Ovary (tissue), 10 donors: ENCODE measurements at places on chromosomes 3 and 15.

- H3K4me1 ChIP-seq = no peaks in the 10 kb centered on the region
- H3K36me3 ChIP-seq = no peaks in the 10 kb centered on the region
- no peaks in the 10 kb centered on the region for H3K27me3 ChIP-seq
- no peak overlapping the region for H3K27ac ChIP-seq
These were observed 41.4 kb upstream of the EIF1B start for GRCh38 chr3:40267937-40268724.

- H3K36me3 ChIP-seq = no peaks in the 10 kb centered on the region
- DNase-seq = no peak
- no peak overlapping the region for H3K27ac ChIP-seq
- H3K4me1 ChIP-seq = no peaks in the 10 kb centered on the region
These were observed 221.1 kb downstream of the LRTM1 start for GRCh38 chr3:54706738-54707137.

- H3K4me1 ChIP-seq = peaks cover 2% of the 10 kb centered on the region
- H3K4me3 ChIP-seq = no peak overlapping the region
- peak; percentile 59 for DNase-seq
- H3K27me3 ChIP-seq = no peaks in the 10 kb centered on the region
- H3K27ac ChIP-seq = peak overlapping the region; percentile 17
These were observed 19.7 kb downstream of the SSR3 start for GRCh38 chr3:156535162-156535627.

- no peak overlapping the region for H3K4me3 ChIP-seq
- no peaks in the 10 kb centered on the region for H3K27me3 ChIP-seq
- H3K36me3 ChIP-seq = no peaks in the 10 kb centered on the region
- no peak overlapping the region for H3K27ac ChIP-seq
These were observed 108.4 kb upstream of the SPATA16 start for GRCh38 chr3:173249457-173249856.

DNA sequence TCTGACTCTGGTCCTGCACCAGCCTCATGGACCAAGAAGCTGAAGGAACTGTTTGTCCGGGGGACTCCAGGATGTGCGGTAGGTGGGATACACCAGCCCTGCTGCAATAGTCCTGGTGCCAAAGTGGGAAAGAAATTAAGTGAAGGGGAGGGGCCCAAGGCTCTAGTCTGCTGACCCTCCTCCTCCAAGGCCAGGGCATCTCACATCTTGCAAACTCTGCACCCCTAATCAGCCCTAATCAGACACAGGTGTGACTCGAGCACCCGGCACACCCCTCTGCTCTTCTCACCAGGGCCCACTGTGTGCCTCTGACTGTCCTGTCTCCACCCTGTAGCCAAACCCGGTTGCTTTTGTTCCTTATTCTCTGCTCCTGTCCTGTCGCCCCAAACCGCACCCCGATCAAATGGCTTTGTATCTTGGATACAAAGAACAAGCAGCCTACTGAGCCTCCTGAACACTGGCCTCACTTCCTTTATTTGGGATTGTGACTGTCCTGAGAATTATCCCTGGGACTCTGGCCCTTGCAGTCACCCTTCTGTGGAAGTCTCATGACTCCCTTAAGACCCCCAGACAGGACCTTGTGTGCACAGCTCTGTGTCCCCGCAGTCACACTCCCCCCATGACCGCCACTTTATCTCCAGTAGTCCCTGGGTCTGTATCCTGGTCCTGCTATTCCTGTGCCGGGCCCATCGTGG, 26.7 kb upstream of the SLC41A3 start:
- no peak overlapping the region for H3K27ac ChIP-seq
- H3K4me3 ChIP-seq = no peak overlapping the region
- no peak for DNase-seq
- no peaks in the 10 kb centered on the region for H3K4me1 ChIP-seq
- H3K36me3 ChIP-seq = no peaks in the 10 kb centered on the region
- no peaks in the 10 kb centered on the region for H3K27me3 ChIP-seq

- no peaks in the 10 kb centered on the region for H3K4me1 ChIP-seq
- H3K27ac ChIP-seq = no peak overlapping the region
- no peaks in the 10 kb centered on the region for H3K27me3 ChIP-seq
- no peaks in the 10 kb centered on the region for H3K36me3 ChIP-seq
These were observed 243.2 kb upstream of the SUCLG2 start for GRCh38 chr3:67897351-67898336.

DNA sequence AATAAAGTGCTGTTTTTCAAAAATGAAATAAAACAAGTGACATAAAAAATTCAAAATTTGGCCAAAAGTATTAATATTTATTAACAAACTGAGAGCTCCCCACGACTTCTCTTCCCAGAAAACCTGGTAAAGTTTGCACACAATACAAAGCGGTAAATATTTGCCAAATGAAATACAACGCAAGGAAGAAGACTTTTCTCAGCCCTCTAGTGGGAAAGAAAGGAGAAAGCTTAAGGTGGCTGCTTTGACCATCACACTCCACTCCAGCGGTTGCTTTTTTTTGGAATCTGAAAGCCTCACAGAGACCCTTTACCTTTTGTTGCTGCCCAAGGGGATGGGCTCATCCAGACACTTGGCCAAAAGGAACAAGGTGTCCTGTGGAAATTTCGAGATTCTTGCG, 1.1 kb upstream of the GK5 start:
- H3K27me3 ChIP-seq = no peaks in the 10 kb centered on the region
- no peaks in the 10 kb centered on the region for H3K36me3 ChIP-seq
- H3K27ac ChIP-seq = no peak overlapping the region
- H3K4me1 ChIP-seq = peaks cover 3% of the 10 kb centered on the region

DNA sequence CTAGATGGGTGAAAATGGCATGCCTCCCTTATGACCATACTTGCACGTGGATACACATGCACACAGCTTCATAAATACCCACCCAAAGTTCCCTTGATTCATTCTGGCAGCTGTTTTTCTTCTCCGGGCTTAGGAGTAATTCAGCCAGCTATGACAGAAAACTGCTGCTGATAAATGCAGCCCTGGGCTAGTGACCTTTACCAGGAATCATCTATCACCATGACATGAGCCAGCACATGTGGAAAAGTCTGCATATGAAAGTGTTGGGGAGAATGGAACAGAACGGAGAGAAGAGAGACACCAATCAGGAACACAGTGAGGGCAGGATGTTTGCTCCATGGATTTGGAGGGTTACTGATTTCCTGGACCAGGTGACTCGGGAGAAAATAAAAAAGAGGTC, 706.3 kb downstream of the PDCD6IP start:
- H3K4me1 ChIP-seq = no peaks in the 10 kb centered on the region
- H3K4me3 ChIP-seq = no peak overlapping the region
- H3K36me3 ChIP-seq = no peaks in the 10 kb centered on the region
- DNase-seq = no peak
- no peaks in the 10 kb centered on the region for H3K27me3 ChIP-seq
